Epithelial cell of alveolus of lung (primary cell): ENCODE measurements at places on chromosomes 11 and 22. TPM values are rescaled to one million over a fixed set of nuclear protein-coding genes. Genes with fewer than 3 reads are reported as not detected.

The OR8G1 gene
- not detected in 2 replicates for total RNA-seq

The SPA17 gene
- 15.3 and 16.3 TPM in 2 replicates for total RNA-seq

The NXPE4 gene
- total RNA-seq, result not detected in 2 replicates

The FERMT3 gene
- total RNA-seq, result 3.6 and 8.5 TPM in 2 replicates

The C11orf91 gene
- total RNA-seq, result not detected in 2 replicates

The FGF3 gene
- total RNA-seq, result not detected in 2 replicates

The CCDC87 gene
- 0.26 TPM in 1 of 2 replicates, not detected in the other for total RNA-seq

The CST6 gene
- 22.1 TPM in 1 of 2 replicates, not detected in the other for total RNA-seq

The CECR2 gene
- 0.91 and 2.8 TPM in 2 replicates for total RNA-seq
